WTC11 (cell line): ENCODE measurements at places on chromosomes 12 and 14. TPM values are rescaled to one million over a fixed set of nuclear protein-coding genes. Genes with fewer than 3 reads are reported as not detected.

The FOXG1 gene
- 0.09 to 0.18 TPM (median 0.16 TPM) in 3 replicates for total RNA-seq

GRCh38 chr12:132618683-132619043, at the start of gene P2RX2:
Gene P2RX2, plus strand, starts transcription at chr12:132618776. Its CDS starts 41 bp downstream, at chr12:132618817.
- peak within 1 kb of the TSS; percentile 65 for H3K4me3 ChIP-seq
- peaks cover 5% of the 10 kb centered on the region for H3K4me1 ChIP-seq
- H3K27me3 ChIP-seq = peaks cover 55% of the 10 kb centered on the region
- DNase-seq = no peak
- no peak within 1 kb of the TSS for H3K27ac ChIP-seq

- H3K4me1 ChIP-seq = peaks cover 9% of the 10 kb centered on the region
- H3K36me3 ChIP-seq = no peaks in the 10 kb centered on the region
- peaks cover 28% of the 10 kb centered on the region for H3K27me3 ChIP-seq
- no peak for DNase-seq
- no peak overlapping the region for H3K4me3 ChIP-seq
Observed at GRCh38 chr14:67508956-67509355, 20.4 kb upstream of the TMEM229B start.

- no peaks in the 10 kb centered on the region for H3K27me3 ChIP-seq
- H3K27ac ChIP-seq = no peak overlapping the region
- no peak overlapping the region for H3K4me3 ChIP-seq
- H3K4me1 ChIP-seq = peaks cover 10% of the 10 kb centered on the region
- no peak for DNase-seq
Observed at GRCh38 chr12:103807561-103808238, 33.3 kb downstream of the NT5DC3 start.

The CNTN1 gene
- 15.6 to 17.0 TPM (median 16.9 TPM) in 3 replicates for total RNA-seq

The TMEM119 gene
- 0.16 to 0.25 TPM (median 0.20 TPM) in 3 replicates for total RNA-seq

The GLT1D1 gene
- total RNA-seq = 1.4 to 1.5 TPM (median 1.5 TPM) in 3 replicates

The CMA1 gene
- total RNA-seq = not detected in 3 replicates

DNA sequence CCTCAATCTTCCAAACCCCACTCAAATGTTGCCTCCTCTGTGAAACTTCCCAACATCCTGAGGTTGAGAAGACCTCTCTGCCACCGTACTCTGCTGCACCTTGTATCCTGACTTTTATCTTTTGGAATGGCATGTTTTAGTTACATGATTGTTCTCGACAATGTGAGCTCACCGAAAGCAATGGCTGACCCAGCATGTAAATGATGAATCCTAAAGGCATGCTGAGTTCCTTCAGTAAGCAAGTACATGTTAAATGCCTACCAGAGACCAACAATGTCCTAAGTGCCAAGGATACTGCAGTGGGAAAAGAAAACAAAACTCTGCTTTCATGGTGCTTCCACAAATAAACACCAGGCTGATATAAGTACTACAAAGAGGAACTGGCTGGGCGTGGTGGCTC, 13.7 kb downstream of the PPP1R13B start:
- no peaks in the 10 kb centered on the region for H3K4me1 ChIP-seq
- H3K36me3 ChIP-seq = no peaks in the 10 kb centered on the region
- H3K27ac ChIP-seq = peak overlapping the region; percentile 10; the same call in 1 of the 2 replicates
- H3K4me3 ChIP-seq = no peak overlapping the region

DNA sequence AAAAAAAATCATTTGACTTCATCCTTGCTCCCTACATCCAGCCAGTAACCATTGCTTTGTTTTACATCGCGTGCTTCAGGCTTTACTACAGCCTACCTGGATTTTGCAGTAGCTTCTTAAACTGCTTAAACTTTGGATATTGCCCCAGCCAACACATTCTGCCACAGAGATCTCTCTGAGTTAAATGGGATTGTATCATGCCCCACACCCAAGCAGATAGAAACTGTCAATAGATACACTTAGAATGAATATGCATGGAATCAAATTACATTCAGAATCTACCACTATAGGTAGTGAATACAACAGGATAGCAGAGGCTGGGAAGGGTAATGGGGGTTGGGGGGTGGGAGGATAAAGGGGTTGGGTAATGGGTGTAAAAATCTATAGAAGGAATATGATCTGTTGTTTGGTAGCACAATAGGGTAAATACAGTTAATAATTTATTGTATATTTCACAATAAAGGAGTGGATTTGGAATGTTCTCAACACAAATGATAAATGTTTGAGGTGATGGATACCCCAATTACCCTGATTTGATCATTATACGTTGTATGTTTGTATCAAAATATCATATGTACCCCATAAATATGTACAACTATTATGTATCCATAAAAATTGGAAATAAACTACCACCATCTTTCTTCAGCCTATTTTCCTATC, 2.7 kb upstream of the MYRFL start:
- no peak overlapping the region; the same call in 1 of the 2 replicates for H3K27ac ChIP-seq
- DNase-seq = no peak
- H3K4me1 ChIP-seq = peaks cover 14% of the 10 kb centered on the region
- no peaks in the 10 kb centered on the region for H3K36me3 ChIP-seq

The CLEC6A gene
- total RNA-seq = 0.11 to 0.20 TPM in 2 of 3 replicates, not detected in the other

DNA sequence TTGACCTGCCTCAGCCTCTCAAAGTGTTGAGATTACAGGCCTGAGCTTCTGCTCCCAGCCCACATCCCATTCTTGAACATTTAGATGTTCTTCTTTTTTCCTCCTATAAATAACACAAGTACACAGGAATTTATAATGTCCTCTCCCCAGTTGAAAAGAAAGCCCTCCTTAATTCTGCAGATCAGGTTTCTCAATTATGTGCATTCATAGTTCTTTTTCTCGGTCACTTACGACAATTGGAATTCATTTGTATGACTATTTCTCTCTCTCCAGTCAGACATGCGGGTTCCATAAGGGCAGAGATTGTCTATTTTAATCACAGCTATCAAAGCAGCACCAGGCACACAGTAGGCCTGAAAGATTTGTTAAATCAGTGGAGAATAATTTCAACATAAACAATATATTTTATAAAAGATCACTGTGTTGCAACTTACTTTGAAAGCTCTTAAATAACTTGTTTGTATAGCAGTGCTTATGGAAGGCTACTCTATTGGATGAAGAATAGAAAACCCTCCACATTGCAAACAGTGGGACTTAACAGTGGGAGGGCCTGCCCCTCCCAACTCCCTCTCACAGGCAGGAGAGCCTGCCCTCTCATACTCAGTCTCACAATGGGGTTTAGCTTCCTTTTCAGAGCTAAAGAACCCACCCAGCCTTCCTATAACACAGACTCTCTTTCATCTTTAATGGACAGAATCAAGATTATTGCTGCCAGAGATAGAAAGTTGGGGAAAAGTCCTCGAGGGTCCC, 84.1 kb upstream of the TRAF3 start:
- no peaks in the 10 kb centered on the region for H3K36me3 ChIP-seq
- H3K27me3 ChIP-seq = no peaks in the 10 kb centered on the region
- peaks cover 41% of the 10 kb centered on the region for H3K4me1 ChIP-seq
- DNase-seq = no peak
- peak overlapping the region; percentile 45 for H3K27ac ChIP-seq

GRCh38 chr12:62631471-62632410, 165.1 kb downstream of the MON2 start:
- no peaks in the 10 kb centered on the region for H3K36me3 ChIP-seq
- no peak overlapping the region for H3K27ac ChIP-seq

DNA sequence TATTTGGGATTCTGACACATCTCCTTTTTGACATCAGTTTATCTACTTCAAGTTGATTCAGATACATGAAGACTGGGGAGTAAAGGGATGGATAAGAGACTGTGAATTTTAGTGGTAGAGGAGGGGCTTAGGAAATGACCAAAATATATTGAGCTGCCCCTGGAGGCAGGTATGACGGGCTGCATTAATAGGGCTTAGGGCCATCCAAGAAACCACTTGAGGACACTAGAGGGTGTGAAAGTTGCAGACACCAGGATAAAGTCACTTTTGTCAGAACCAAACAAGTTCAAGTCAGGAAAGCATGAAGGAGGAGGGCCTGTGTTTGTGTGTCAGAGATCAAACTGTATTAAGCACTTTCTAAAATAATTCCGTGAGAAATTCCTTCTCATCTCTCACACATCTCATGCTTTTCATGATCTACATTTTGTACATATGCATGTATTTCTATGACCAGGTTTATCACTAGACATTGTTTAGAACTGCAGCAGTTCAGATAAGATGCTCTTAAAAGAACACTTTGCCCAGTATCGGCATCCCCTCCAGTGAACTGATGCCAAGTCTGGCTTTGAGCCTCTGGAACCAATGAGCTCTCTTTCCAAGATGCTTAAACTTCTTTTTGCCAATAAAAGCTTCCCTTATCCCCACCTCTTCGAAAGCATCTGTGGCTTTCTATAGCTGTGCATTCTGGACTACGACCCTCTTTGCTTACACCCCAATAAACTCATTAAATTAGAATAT, 136.9 kb downstream of the SLC38A1 start:
- DNase-seq = no peak
- no peak overlapping the region for H3K4me3 ChIP-seq
- no peaks in the 10 kb centered on the region for H3K4me1 ChIP-seq
- H3K27ac ChIP-seq = no peak overlapping the region
- no peaks in the 10 kb centered on the region for H3K27me3 ChIP-seq

GRCh38 chr12:57046947-57047890, 2.7 kb downstream of the MYO1A start:
- H3K27me3 ChIP-seq = peaks cover 7% of the 10 kb centered on the region; the same call in 1 of the 2 replicates
- H3K4me1 ChIP-seq = no peaks in the 10 kb centered on the region
- no peaks in the 10 kb centered on the region for H3K36me3 ChIP-seq
- H3K27ac ChIP-seq = no peak overlapping the region
- H3K4me3 ChIP-seq = no peak overlapping the region

GRCh38 chr14:23605931-23606585, 27.5 kb upstream of the JPH4 start:
- no peak for DNase-seq
- H3K4me3 ChIP-seq = no peak overlapping the region
- no peak overlapping the region for H3K27ac ChIP-seq
- H3K4me1 ChIP-seq = no peaks in the 10 kb centered on the region
- H3K36me3 ChIP-seq = no peaks in the 10 kb centered on the region
- peaks cover 19% of the 10 kb centered on the region for H3K27me3 ChIP-seq

DNA sequence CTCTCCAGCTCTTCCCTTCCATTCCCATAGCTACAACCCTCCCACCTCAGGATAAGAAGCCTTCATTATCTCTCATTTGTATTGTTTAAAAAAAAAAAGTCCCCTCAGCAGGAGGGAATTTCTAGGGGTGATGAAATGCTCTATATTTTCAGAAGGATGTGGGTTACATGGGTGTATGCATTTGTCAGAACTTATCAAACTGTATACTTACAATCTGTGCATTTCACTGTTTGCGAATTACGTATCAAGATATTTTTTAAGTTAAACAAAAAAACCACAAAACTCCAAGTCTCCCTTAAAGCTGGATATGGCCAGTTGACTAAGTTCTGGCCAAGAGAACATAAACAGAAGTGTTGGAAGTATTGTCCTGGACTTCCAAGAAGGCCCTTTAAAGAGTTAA, 2.0 kb upstream of the FKBP11 start:
- H3K27ac ChIP-seq = peak overlapping the region; percentile 84
- H3K4me3 ChIP-seq = no peak overlapping the region
- peaks cover 15% of the 10 kb centered on the region for H3K4me1 ChIP-seq
